ENCODE measurements at places on chromosomes 2 and 18. TPM values are rescaled to one million over a fixed set of nuclear protein-coding genes. Genes with fewer than 3 reads are reported as not detected.

DNA sequence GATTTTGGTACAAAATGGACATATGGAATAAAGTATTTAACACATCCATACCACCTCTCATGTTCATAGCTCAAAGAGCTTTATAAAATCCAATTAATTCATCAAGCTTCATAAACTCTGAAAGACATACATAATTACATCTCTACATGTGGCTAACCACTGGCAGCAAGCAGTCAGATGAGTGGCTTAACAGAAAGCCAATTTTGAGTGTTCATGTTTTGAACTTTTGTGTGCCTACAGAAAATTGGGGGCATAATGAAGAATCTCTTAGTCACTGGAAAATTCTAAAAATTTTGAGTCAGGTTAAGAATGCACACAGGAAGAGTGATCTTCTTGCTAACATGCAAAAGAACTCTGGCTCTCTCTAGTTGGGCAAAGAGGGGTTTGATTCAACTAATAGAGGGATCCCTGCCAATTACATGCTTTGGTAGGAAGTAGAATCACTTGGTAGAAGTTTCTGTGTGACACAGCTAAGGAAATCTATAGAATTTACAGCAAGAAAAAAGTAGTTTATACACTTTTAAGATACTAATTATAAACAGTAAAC is 287.4 kb downstream of the NOL4 start:
- DNase-seq: no peak

Gene SLC39A6
- 101 TPM for total RNA-seq

DNA sequence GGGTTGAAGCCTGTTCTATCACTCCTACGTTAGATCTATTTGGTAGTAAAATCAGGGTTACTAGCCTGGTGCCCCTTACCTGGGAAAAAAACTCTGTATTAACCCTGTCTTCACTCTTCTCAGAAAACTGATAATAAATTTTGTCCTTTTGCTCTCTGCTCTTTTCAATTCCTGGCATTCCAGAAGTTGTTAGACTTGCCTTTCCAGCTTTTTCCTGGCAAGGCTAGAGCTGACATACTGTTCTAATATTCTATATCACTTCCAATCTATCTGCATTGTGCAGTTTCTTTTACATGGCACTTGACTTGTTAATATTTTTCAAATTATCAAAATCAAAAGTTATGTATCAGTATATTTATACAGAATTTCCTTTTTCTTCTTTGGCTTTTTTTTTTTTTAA is 162.2 kb downstream of the FIGN start:
- no peak for DNase-seq

GRCh38 chr2:23703583-23704385 is 223.1 kb downstream of the ATAD2B start:
- no peak for DNase-seq

GRCh38 chr2:224027931-224028330 is 11.2 kb downstream of the SERPINE2 start:
- DNase-seq: no peak

Gene SH3RF3
- 0.84 TPM for total RNA-seq

Gene DAW1
- total RNA-seq: not detected

DNA sequence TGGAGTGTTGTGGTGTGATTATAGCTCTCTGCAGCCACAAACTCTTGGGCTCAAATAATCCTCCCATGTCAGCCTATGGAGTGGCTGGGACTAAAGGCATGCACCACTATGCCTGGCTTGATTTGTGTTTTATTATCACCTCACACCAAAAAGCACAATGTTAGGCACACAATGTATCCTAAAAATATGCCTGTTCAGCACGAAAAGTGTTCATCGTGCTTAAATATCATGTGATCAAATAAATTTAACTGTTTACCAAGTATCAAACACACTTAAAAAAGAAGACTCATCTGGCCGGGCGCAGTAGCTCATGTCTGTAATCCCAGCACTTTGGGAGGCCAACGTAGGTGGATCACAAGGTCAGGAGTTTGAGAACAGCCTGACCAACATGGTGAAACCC is 5.6 kb downstream of the CCT4 start:
- DNase-seq: no peak

Gene GLI2
- total RNA-seq: 49.1 TPM

Gene HJURP
- total RNA-seq: 63.6 TPM

GRCh38 chr2:39252888-39253518 is 9.2 kb upstream of the CDKL4 start:
- no peak for DNase-seq

- DNase-seq: no peak
These were observed 1.1 kb upstream of the EVA1A start for GRCh38 chr2:75561566-75562512.

Gene CFC1
- not detected for total RNA-seq

DNA sequence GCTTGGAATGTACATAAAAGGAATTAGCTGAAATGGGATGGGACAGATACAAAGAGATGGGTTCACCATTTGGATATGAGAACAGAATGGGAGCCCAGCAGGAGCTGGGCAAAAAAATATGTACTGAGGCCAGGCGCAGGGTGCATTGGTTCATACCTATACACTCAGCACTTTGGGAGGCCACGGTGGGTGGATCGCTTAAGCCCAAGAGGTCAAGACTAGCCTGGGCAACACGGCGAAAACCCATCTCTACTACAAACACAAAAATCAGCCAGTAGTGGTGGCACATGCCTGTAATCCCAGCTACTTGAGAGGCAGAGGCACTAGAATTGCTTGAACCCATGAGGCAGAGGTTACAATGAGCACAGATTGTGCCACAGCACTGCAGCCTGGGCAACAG is 30.4 kb downstream of the SCN7A start:
- no peak for DNase-seq

DNA sequence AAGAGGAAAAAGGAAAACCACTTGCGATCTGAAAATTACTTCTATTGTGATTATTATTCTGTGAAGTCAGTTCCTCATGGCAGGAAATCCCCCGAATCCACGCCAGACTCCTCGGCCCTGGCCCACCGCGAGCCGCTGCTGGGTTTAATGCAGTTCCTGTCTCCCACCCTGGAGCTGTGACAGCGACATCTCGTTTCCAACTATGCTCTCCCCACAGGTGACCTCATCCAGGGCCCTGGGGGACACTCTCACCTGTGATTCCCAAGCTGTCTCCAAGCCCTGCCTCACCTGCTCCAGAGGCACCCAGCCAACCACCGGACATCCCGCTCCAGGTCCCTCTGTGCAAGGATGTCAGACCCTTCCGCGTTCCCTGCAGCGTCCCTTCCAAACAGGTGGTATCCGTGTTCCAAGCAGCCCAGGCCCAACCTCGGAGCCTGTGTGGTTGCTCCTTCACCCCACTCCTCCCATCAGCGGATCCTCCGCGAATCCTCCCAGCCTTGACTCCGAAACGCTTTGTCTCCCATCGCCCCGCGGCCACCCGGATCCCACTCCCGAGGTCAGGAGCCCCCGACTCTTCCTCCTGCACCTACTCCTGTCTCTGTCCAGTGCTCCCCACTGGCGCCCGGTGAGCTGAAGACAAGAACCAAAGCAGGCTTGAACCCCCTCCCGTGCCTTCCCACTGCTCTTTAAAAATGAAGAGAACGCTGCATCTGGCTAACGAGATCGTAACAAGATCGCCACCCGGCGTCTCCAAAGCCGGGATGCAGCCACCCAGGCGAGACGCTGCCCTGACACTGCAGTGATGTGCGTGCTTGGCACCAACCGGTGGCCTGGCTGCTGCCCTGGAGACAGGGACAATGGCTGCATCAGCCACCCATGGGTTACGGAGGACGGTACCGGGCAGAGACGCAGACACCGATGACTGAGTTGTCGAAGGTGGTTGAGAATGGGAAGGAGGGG is 96.5 kb downstream of the NDUFA10 start:
- no peak for DNase-seq

- no peak for DNase-seq
These were observed 1.7 kb downstream of the CYP20A1 start for GRCh38 chr2:203240491-203240890.

DNA sequence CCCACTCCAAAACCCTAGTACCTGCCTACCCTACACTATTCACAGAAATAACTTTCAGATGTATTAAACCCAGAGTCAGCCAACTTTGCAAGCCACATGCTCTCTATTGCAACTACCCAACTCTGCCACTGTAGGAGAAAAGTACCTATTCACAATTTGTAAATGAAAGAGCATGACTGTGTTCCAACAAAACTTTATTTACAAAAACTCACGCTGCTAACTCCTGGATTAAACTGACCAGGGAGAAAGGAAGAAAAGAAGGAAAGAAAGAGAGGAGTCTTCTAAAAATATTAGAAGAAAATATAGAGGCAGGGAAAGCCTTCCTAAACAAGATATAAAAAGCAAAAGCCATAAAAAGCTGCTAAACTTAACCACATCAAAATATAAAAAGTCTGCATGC is 24.6 kb downstream of the SLC1A4 start:
- DNase-seq: no peak

All from neural crest cell (in vitro differentiated cells).